Psoas muscle (tissue), 8 donors: ENCODE measurements at places on chromosomes 6 and 20.

DNA sequence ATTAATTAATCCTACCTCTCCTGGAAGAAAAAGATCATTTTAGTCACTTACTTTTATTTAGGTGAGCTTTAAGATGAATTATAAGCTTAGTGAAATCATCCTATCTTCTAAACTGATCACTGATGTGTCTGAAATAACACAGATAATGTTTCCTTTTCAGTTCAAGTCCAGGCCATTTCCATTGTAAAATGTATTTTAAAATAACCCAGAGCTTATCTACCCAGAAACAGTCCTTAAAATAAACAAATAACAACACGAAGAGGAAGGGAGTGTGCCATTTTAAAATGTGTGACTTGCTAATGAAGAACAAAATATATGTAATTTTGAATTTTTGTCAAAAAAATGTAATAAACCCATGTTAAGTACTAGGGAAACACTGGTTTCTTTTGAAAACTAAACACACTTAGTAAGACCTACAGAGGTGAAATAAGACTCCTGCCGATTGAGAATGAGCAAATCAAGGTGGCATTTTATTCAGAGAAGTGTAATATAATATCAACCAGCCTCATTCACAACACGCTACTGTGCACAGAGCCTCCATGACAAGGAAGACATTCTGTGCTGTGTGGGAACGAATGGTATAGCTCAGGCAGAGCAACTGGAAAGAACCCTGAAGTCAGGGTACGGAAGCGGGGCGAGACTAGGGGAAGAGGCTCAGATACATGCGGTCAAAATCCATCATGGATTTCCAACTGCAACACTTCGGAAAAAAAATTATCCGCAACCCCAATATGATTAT, 7.7 kb downstream of the LRP11 start:
- no peak for DNase-seq

GRCh38 chr6:24052590-24052961, 73.4 kb upstream of the NRSN1 start:
- no peak for DNase-seq

DNA sequence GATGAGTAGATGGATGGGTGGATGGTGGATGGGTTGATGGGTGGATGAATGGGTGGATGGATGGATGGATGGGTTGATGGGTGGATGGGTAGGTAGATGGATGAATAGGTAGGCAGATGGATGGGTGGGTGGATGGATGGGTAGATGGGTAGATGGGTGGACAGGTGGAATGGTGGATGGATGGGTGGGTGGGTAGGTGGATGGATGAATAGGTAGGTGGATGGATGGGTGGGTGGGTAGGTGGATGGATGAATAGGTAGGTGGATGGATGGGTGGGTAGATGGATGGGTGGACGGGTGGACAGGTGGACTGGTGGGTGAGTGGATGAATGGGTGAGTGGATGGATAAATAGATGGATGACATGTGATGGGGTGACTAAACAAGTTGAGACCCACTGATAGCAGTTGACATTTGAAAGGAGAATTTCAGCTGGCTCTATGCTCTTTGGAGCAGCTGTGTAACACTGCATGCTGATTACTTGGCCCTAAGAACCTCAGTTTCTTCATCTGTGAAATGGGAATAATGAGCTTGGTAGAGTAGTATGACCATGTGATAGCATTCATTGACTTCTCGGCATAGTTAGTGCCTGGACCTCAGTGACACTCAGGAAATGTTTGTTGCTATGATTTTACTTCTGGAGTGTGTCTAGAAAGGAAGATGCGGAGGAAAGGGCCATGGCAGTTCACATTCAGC, 184.3 kb downstream of the NFATC2 start:
- no peak for DNase-seq

DNA sequence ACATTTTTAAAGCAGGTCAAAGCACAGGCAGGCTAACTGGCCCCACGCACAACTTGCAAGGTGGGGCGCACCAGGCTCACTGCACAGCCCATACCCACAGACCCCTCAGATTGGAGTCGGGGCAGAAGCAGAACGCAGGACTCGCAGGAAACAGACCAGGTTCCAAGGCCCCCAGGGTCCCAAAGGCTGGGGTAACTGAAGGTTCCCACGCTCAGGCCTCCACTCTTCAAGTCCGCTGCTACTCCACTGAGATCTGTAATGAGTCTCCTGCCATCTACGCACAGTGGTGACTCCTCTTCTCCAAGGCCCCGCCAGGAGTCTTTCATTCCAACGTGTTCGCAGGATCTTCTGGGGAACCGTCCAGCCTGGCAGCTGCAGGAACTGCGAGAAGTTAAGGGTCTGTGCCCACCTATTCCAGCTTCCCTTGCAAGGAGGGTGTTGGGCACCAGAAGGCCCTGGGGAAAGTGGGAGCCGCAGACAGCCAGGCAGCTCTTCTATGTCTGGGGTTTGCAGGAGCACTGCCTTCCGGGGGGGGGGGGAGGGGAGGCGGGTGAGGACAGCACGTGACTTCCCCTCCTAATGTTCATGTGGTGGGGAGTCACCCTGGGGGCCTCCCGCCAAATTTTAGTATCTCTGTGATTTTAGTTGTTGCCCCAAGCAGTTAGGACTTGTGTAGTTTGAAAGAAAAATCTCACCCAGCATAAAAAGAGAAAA, 2.0 kb upstream of the TAF4 start:
- no peak for DNase-seq

- no peak for DNase-seq
These were observed 25.3 kb downstream of the RBCK1 start for GRCh38 chr20:433300-433975.

GRCh38 chr6:92777146-92777740, 642.1 kb downstream of the EPHA7 start:
- no peak for DNase-seq

DNA sequence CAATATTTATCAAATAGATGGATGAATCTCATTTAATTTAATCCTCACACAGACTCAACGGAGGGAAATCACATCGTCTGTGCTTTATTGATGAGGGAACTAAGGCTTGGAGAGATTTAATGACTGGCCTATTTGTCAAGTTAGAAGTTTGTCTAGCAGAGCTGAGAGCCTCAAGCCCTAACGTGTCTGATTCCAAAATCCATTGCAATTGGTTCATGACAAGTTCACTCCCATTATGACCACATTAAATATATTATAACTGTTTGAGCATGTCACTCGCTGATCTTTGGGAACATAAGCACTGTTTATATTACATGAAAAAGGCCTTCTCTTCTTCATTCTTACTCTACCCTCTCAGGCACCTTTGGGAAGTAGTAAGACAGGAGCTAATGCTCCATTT, 89.4 kb upstream of the SIRPA start:
- no peak for DNase-seq

DNA sequence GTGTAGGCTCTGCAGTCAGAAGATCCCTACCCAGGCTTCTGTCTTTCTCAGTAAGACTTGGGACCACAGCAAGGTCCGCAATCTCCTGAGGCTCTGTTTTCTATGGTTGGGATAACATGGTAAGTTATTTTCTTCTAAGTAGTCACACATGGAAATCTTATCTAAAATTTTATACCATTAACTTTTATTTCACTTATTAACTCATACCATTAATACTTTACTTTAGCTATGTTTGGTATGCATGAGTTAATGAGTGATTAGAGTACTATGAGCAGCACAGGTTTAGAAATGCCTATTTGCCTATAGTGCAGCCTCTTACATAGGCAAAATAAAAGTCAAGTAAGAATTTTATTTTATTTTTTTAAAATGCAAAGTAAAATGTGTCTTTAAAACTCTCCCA, 27.2 kb downstream of the GINM1 start:
- DNase-seq: no peak

DNA sequence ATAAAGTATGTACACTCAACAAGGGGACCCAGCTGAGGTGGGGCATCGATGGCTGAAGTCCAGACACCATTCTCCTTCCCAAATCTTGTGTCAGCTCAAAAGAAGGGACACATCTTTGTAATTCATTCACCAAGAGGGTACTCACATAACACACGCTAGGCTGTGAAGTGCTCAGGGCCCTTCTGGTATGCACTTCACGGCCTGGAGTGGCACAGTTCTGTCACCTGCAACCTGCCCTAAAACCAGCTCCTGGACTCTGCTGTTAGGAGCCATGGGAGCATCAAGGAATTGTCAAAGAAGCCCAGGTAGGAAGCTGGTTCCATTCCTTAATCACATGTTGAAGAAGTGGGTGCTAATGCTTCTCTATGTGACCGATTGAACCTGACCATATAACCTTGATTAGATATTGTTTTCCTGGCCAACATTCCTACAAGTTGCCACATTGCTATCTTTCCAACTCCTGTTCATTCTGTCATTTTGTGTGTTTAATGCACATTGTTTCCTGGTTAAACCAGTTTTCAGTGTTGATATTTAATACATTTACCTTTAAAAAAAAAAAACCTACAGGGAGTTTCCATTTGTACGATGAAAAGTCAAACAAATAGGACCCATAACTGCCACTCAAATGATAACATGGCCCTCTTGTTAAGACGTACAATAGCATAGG, 127.3 kb downstream of the TNFRSF21 start:
- no peak for DNase-seq

- DNase-seq: peak; percentile 63
These were observed 219.8 kb upstream of the ARID1B start for GRCh38 chr6:156557251-156557910.

DNA sequence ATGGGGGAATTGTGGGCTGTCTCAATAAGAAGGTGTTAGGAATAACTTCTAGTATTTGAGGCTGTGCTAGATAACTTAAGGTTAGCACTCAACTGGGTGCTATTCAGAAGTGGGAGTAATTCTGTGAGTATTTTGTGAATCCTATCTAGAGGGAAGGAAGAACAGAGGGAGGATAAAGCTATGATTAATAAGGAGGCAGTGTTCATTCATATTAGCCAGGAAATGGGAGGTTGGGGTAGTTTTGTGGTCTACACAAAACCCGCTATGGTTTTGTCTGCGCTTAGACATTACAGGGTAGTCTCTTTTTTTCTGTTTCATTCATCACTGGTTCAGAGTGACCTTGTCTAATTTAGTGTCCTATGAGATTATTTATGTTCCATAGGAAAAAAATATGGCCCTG, 341.0 kb downstream of the ARHGAP18 start:
- DNase-seq: no peak

DNA sequence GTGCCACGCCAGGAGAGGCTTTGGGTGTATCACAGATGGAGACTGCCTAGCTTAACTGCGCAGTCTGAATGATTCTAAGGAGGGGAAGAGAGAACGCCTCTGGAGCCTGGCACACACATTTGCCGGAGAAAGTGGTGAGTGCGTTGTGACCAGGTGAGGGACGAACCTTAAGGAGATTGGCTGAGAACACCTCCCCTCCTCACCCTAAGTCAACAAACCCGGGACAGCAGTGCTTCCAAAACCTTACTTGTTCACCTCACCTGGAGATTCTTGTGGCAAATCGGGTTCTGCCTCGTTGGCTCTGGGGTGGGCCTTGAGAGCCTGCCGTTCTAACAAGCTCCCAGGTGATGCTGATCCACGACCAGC, 9.4 kb downstream of the SYNJ2 start:
- DNase-seq: no peak

DNA sequence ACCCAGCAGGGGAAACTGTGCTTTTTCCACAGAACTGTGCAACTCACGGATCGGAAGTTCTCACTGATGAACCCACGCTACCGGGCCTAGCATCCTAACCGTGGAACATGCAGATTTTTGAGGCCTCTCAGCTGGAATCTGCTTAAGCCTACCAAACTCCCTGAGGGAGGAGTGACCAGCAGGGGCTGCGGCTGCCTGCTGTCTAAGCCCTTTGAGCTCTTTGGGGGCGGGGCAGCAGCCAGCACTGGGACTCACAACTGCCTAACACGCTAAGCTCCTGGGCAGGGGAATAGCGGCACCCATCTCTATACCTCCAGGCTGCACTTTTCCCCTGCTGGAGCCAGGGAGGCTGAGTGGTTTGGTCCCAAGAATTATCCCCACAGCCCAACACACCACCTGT, 20.4 kb upstream of the METTL24 start:
- DNase-seq: no peak

DNA sequence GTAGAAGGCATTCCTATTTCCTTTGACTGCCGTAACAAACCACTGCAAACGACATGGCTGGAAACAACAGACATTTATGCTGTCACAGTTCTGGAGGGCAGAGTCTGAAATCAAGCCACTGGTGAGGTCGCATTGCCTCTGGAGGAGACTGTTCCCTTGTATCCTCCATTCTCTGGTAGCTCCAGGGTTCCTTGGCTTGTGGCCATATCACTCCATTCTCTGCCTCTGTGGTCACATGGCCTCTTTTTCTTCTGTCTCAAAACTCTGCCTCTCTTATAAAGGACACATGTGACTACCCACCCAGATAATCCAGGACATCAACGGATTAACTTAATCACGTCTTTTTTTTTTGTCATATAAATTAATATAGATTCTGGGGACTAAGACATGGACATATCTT, 84.4 kb downstream of the LYRM2 start:
- DNase-seq: no peak
